Epithelial cell of proximal tubule (primary cell): ENCODE measurements at places on chromosomes 3 and 15. TPM values are rescaled to one million over a fixed set of nuclear protein-coding genes. Genes with fewer than 3 reads are reported as not detected.

WNT5A gene
- 4.4 and 12.5 TPM in 2 replicates for total RNA-seq

IP6K2 gene
- total RNA-seq, result 75.1 and 87.9 TPM in 2 replicates

LSAMP gene
- 0.87 and 5.1 TPM in 2 replicates for total RNA-seq

SCAMP5 gene
- 4.7 and 19.5 TPM in 2 replicates for total RNA-seq

A4GNT gene
- total RNA-seq, result not detected in 2 replicates

TM4SF18 gene
- 1.4 TPM in 2 replicates for total RNA-seq

SH2D7 gene
- total RNA-seq, result not detected in 2 replicates
